ENCODE measurements at places on chromosomes 1 and 21. TPM values are rescaled to one million over a fixed set of nuclear protein-coding genes. Genes with fewer than 3 reads are reported as not detected.
A peak's percentile ranks its signal among the peaks of the same experiment; 100 is the strongest.

RNU1-2 gene
- total RNA-seq, result 1,100 TPM

SIPA1L2 gene
- total RNA-seq, result 3.3 TPM

TTC24 gene
- total RNA-seq, result 14.7 TPM

USH2A gene
- not detected for total RNA-seq

APOBEC4 gene
- not detected for total RNA-seq

CLEC20A gene
- not detected for total RNA-seq

KANK4 gene
- total RNA-seq, result not detected

PLCH2 gene
- 13.9 TPM for total RNA-seq

SERPINC1 gene
- total RNA-seq, result 0.30 TPM

GRCh38 chr1:16979475-16980327 is 719 bp downstream of the MFAP2 start:
- no peak overlapping the region for H3K27ac ChIP-seq
- H3K4me3 ChIP-seq, result peak overlapping the region; percentile 68
- no peaks in the 10 kb centered on the region for H3K36me3 ChIP-seq
- peaks cover 10% of the 10 kb centered on the region for H3K4me1 ChIP-seq

DNA sequence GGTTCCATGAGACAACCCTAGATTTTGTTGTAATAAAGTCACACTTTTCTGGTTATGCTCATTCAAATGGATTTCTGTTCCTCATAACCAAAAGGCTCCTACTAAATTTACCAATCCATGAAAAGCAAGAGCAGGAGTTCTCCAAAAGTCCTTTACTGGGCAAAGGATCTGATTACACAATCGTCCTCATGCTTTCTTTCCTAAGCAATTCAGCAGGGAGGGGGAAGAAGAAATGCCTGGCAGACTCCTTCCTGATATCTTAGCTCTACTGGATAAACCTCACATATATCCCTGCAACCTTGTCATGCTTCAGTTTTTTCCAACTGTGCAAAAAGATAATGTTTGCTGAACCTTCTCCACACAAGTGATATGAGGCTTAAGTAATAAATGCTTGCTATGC is 67.6 kb upstream of the GUCA2B start:
- no peak for DNase-seq
- H3K4me3 ChIP-seq, result no peak overlapping the region
- H3K36me3 ChIP-seq, result peaks cover 6% of the 10 kb centered on the region
- H3K4me1 ChIP-seq, result no peaks in the 10 kb centered on the region
- H3K27me3 ChIP-seq, result peaks cover 9% of the 10 kb centered on the region

- no peak overlapping the region for H3K4me3 ChIP-seq
- no peak overlapping the region for H3K27ac ChIP-seq
- DNase-seq, result no peak
These were observed 217.1 kb downstream of the KCNJ6 start for GRCh38 chr21:37699024-37699775.

DNA sequence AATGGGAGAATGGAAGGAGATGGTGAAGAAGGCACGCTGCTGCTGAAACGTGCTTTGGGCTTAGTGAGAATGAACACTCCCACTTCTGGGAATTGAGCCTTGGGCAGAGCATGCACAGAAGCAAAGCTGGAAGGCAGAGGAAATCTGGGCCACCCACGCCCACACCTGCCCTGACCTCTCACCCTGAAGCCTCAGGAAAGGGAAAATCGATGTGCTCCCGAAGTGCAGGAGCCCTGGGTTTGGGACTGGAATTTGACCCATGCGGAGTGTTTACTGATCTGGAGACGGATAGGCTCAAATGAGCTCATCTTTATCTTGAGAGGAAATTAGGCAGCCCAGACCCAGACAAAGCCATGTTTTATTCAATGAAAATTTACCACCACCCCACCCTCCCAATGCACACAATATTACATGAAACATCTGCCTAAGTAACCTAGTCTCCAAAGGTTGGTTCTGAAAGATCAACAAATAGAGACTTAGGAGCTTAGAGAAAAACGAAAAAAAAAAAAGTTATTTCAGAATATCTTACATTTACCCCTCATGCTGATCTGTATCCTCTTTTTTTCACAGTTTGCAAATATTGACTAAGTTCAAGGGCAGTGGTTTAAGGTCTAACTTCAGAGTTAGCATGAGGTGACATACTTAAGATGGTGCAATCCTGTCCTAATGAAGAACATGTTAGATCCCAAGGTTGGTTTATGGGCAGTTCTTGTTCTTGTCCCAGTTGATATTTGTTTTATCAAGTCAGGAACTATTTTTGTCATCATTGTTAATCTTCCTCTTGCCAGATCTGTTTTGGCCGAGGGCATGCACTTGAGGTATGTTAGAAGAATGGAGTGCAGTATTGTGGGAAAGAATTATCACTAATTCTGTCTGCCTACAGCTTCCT is 63.0 kb downstream of the PROX1 start:
- H3K4me3 ChIP-seq, result no peak overlapping the region
- no peaks in the 10 kb centered on the region for H3K36me3 ChIP-seq
- H3K27me3 ChIP-seq, result no peaks in the 10 kb centered on the region
- H3K27ac ChIP-seq, result no peak overlapping the region
- H3K4me1 ChIP-seq, result no peaks in the 10 kb centered on the region

- peak overlapping the region; percentile 95 for H3K27ac ChIP-seq
- DNase-seq, result no peak
These were observed 6.2 kb downstream of the DHX9 start for GRCh38 chr1:182845379-182845778.

DNA sequence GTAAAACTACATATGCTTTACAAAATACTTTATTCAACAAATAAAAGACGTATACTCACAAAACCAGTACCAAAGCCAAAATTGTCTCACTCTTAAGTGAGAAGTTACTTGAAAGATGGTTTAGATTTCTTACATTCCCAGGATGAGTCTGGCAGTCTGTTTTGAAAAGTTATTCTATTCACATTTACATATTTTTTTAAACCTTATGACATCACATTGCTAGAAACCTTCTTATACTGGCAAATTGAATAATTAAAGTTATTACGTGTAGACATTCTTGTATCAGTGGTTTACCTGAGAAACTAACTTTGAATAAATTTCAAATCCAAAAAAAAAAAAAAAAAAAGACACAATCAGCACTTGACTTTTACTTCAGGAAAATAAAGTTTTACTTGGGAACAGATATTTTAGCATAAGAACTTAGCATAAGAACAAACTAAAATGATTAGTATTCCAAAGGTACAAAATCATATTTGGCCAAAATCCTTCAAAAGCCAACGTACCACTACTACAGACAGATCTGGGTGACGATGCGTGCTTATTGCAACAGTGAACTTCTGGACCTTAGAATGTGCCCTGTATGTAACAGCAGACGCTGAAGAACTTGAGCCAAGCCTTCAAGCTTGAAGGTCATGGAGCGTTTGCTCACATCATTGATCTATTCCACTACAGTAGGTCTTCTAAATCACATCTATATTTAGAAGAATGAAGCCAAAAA is 2.5 kb downstream of the CDC42BPA start:
- peaks cover 58% of the 10 kb centered on the region for H3K27me3 ChIP-seq
- no peak overlapping the region for H3K27ac ChIP-seq
- peaks cover 2% of the 10 kb centered on the region for H3K36me3 ChIP-seq
- no peak for DNase-seq

DNA sequence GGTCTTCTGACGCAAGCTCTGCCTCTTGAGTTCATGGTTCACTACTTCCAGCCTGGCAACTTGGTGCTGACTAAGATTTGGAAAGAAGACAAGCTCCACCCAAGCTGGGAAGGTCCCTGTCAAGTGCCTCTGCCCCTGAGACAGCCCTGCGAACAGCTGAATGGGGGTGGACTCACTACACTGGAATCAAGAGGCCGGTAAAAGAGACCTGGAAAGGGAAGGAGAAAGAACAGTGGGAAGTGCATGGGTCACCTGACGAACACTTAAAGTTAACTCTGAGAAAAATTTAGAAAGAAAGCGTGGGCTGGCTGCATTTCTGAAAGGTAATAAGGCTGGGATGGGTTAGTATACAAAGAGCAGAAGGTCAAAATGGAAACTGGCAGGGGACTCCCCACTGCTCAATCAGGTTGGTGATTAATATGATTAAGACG is 26.1 kb upstream of the ZNF496 start:
- no peaks in the 10 kb centered on the region for H3K36me3 ChIP-seq
- peaks cover 23% of the 10 kb centered on the region for H3K4me1 ChIP-seq
- H3K27me3 ChIP-seq, result peaks cover 34% of the 10 kb centered on the region
- no peak overlapping the region for H3K27ac ChIP-seq
- H3K4me3 ChIP-seq, result no peak overlapping the region

DNA sequence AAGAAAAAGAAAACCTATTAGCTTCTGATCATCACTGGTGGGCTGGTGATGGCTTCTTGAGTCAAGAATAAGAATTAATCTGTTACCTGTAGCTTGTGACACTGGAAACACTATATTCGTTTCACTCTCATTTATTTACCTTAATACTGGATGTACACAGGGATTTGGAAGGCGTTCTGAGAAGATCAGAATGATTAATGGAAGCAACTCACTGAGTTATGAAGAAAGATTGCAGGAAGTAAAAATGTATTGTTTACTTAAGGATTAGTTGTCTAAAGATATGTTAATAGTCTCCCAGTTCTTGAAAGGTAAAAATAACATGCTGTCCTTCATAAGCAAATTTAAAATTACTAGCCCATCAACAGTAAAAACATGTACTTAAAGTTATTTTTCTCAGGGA is 644.9 kb upstream of the NCAM2 start:
- no peak for DNase-seq
- H3K4me3 ChIP-seq, result no peak overlapping the region
- no peaks in the 10 kb centered on the region for H3K27me3 ChIP-seq
- H3K27ac ChIP-seq, result no peak overlapping the region
- H3K4me1 ChIP-seq, result no peaks in the 10 kb centered on the region

- H3K4me3 ChIP-seq, result no peak overlapping the region
- H3K4me1 ChIP-seq, result no peaks in the 10 kb centered on the region
- no peaks in the 10 kb centered on the region for H3K27me3 ChIP-seq
- H3K36me3 ChIP-seq, result no peaks in the 10 kb centered on the region
- DNase-seq, result no peak
- H3K27ac ChIP-seq, result no peak overlapping the region
These were observed 31.0 kb upstream of the SOX13 start for GRCh38 chr1:204041803-204042505.

GRCh38 chr1:2919841-2920240 is 101.4 kb upstream of the ACTRT2 start:
- H3K36me3 ChIP-seq, result no peaks in the 10 kb centered on the region
- no peak overlapping the region for H3K27ac ChIP-seq

DNA sequence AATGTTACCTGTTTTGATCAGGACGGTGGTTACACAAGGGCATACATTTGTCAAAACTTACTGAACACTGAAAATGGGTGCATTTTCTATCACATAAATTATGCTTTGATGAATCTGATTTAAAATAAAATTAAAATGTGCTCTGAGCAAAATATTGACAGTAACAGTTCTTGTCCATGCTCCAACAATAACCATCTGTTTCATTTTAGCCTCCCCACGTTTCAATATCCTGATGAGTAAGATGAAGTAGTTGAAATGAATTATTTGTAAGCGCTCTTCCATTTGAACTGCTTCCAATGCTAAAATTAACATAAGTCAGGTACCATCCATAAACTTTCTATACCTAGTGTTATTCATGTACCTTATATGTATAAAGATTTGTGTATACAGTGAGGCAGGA is 365.4 kb downstream of the LTN1 start:
- H3K4me1 ChIP-seq, result peaks cover 4% of the 10 kb centered on the region
- no peak overlapping the region for H3K4me3 ChIP-seq
- DNase-seq, result no peak
- peaks cover 2% of the 10 kb centered on the region for H3K36me3 ChIP-seq

- H3K4me3 ChIP-seq, result no peak overlapping the region
- no peaks in the 10 kb centered on the region for H3K27me3 ChIP-seq
- H3K4me1 ChIP-seq, result no peaks in the 10 kb centered on the region
- DNase-seq, result no peak
- H3K36me3 ChIP-seq, result no peaks in the 10 kb centered on the region
- no peak overlapping the region for H3K27ac ChIP-seq
These were observed 417.9 kb downstream of the PTBP2 start for GRCh38 chr1:97139512-97139911.

- peaks cover 6% of the 10 kb centered on the region for H3K4me1 ChIP-seq
- H3K36me3 ChIP-seq, result no peaks in the 10 kb centered on the region
These were observed 3.4 kb upstream of the FAM131C start for GRCh38 chr1:16076865-16077238.

GRCh38 chr1:104358621-104359020 is 608.9 kb downstream of the AMY1C start:
- H3K27me3 ChIP-seq, result no peaks in the 10 kb centered on the region
- H3K4me3 ChIP-seq, result no peak overlapping the region
- H3K27ac ChIP-seq, result no peak overlapping the region
- no peak for DNase-seq
- no peaks in the 10 kb centered on the region for H3K36me3 ChIP-seq

- no peaks in the 10 kb centered on the region for H3K36me3 ChIP-seq
- no peak overlapping the region for H3K4me3 ChIP-seq
- H3K27ac ChIP-seq, result no peak overlapping the region
- H3K4me1 ChIP-seq, result peaks cover 7% of the 10 kb centered on the region
These were observed 1.7 kb upstream of the FRRS1 start for GRCh38 chr1:99768104-99768503.

DNA sequence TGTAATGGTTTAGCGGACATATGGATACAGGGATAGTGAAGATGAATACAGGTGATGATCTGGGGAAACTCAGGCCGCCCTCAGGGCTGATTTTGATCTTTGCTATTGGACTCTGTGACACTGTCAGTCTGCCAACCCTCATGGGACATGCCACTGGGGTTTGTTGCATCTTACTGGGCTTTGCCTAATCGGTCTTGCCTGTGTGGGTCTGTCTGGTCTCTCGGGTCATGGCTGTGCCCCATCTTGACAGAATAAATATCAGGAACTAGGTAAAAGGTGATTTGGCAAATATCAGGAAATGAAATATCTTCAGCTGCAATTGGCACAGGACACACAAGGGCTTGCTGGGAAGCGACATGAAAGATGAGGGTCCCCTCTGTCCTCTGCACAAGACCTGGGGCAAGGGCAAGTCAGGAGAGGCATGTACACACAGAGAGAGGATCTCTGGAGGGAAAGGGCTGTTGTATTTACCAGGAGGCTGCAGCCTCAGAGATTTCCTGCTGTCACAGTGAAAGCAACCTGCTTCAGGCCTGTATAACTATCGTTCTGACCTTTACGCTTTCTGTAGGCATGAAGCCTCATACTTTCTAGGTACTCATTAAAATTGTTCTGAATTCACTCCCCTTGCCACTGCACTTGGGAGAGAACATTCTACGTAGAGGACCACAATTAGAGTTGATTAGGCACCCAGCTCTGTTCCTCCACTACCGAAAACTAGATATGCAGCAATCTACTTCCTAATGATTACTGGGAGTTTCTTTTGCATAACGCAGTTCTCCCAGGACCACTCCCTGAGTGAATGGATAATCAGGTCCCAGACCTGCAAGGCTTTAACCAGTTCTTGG is 52.0 kb upstream of the GADD45A start:
- no peak overlapping the region for H3K27ac ChIP-seq
- H3K36me3 ChIP-seq, result no peaks in the 10 kb centered on the region
- no peak overlapping the region for H3K4me3 ChIP-seq
- H3K27me3 ChIP-seq, result peaks cover 6% of the 10 kb centered on the region
- peaks cover 17% of the 10 kb centered on the region for H3K4me1 ChIP-seq

- H3K4me1 ChIP-seq, result no peaks in the 10 kb centered on the region
- no peak overlapping the region for H3K27ac ChIP-seq
- DNase-seq, result no peak
These were observed 177.4 kb downstream of the LBR start for GRCh38 chr1:225250432-225250831.
